ENCODE measurements at places on chromosomes 6 and 20.

- DNase-seq, result no peak
Measured at GRCh38 chr6:116445102-116445501, 16.1 kb upstream of the CALHM6 start.

DNA sequence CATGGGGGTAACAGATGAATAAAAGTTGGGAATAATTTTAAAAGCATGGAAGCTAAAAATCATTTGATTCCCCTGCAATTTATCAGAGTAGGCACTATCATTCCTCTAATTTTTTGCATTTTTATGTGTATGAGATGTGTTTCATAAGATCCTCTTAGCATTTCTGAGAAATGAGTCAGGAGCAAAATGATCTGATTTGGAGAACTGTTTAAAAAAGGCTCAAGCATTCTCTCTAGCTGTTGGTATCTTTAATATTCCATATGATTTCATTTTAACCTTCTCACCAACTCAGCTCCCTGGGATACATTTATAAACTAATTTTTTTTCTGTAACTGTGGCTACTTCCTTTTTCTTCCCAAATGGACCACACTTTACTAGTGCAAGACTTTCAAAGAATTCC lies 60.9 kb downstream of the MCHR2 start:
- no peak for DNase-seq

DNA sequence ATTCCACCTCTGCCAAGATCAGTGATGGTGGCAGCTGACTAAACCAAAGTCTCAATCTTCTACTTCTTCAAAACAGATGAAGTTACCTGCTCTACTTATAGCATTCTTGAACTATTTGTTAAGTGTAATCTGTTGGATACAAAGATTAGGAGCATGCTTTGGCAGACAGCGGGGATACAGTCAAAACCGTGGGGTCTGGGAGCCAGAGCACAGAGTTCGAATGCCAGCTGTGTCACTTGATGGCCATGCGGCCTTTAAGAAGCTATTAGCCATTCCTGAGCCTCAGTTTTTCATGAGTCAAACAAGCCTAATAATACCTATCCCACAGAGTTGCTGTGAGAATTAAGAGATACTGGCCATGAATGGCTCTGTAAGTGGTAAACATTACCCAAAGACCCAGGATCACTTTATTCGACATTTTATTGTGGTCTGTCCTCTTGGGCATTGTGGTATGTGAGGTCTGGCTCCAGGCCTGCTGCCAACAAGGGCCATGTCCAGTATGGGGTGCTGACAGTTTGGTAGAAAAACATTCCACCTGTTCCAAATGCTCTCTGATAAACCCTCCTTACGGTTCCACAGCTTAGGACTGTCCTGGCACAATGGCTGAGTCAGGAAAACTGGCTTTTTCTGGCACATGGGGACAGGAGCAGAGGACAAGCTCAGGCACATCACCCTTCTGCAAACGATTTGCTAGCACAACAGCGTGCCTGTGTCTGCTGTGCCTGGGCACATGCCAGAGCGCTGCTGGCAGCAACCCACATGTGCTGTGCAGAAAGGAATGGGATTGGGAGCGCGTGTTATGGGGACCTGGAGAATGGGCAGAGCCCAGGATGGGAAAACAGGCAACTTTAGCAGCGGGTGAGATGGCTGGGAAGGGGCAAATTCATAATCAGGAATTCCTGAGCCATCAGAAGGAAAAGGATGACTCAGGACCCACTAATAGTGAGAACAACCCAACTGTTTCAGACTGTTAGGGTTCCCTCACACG lies 15.7 kb upstream of the FAM83C start:
- DNase-seq, result peak; percentile 64

DNA sequence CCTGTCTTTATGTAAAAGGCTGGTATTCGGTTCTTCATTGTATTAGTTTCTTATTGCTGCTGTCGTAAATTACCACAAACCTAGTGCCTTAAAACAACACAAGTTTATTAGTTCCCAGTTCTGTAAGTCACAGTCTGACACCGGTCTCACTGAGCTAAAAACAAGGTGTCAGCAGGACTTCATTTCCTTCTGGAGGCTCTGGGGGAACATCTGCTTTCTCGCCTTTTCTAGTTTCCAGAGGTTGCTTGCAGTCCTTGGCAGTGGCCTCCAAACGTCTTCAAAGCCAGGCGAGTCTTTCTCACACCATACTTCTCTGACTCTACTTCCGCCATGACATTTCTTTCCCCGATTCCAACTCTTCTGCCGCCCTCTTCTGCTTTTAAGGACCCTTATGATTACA lies 43.0 kb upstream of the ZFAND3 start:
- no peak for DNase-seq

DNA sequence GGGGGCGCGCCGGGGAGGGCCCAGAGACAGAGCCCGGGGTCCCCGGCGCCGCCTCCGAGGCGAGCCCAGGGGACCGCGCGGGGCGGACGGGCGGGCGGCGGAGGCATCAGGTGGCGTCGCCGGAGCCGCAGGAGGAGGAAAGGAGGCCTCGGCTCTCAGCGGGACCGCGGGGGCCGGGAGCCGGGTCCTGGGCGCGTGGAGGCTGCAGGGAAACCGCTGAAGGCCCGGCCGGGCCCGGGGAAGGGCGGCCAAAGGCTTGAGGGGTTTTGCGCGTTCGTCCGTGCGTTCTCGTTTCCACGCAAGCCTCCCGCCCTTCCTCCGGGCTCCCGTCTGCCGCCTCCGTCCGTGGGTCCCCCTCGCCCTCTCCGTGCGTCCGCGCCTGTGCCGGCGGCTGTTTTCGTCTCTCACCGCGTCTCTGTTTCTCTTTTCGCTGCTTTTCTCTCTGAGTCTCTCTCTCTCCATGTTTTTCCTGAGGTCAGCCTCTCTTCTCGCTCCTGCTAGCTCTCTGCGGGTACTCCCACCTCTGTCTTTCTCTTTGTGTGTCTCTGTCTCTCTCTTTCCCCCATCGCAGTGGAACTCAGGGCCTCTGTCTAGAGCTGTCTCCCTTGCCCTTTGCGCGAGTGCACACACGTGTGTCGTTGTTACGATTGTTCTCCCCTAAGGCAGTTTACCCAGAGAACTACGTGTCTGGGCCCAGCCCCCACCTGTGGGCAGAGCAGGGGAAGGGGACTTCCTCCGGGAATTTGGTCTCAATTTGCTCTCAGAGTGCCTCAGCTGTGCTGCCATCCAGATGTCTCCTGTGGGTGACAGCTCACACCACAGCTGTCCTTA lies 2.1 kb downstream of the IRF4 start:
- no peak for DNase-seq

DNA sequence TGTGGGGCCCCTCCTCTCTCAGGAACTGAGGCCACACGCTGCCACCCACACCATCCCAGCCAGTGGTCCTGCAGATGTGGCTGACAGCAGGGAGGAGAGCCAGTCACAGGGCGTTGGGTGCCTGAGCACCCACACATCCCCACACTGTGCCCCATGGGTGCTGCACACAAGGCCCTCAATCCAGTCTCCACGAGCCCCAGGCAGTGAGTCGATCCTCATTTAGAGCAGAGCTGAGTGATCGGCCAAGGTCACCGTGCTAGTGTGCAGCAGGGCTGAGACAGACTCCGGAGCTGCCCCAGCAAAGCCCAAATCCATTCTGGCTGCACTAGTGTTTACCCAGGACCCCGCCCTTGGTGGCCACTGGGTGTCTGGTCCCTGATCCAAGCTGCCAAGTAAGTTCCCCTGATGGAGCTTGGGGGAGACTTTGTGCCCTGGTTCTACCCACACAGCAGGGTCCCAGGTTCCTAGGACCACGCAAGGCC lies 9.0 kb downstream of the C20orf203 start:
- no peak for DNase-seq
